ENCODE measurements at places on chromosomes 5 and 9.

DNA sequence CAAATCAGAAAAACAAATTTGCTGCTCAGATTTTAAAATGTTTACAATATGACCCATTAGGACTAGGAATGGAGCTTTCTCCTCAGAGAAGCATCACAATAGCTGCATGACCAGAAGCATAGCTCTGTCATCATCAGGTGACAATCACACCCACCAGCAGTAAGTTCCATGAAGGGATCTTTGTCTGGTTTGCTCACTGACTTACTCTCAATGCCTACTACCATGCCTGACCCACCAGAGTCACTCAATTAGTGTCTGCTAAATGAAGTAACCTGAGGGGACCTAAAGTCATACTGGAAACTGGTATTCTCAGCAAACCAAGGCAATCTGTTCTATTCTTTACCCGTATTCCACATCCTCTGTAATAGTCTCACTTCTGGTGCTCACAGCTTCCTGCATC is 7.7 kb downstream of the ERMP1 start:
- no peak for DNase-seq

DNA sequence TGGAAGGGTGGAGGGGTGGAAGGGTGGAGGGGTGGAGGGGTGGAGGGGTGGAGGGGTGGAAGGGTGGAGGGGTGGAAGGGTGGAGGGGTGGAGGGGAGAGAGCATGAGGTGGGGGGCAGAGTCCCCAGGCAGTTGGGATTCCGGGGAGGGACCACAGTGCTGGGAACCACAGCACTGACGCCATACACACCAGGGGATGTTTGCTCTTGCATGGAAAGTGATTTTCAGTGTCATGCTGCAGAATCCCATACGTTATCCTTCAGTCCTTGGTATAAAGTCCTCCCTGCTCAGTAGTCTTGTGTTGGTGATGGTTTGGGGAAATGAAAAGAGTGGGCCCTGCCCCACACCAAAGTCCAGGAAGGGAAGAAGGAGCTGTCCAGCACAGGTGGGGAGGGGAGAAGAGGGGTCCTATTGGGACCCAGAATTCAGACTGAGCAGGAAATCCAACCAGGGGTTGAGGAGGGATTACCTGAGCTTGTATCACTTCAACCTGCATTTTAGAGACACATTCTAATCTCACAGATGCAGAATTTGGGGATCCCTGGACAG is 5.5 kb upstream of the FIBCD1 start:
- DNase-seq = no peak

GRCh38 chr9:86460216-86461002 is 106.2 kb upstream of the TUT7 start:
- no peak for DNase-seq

DNA sequence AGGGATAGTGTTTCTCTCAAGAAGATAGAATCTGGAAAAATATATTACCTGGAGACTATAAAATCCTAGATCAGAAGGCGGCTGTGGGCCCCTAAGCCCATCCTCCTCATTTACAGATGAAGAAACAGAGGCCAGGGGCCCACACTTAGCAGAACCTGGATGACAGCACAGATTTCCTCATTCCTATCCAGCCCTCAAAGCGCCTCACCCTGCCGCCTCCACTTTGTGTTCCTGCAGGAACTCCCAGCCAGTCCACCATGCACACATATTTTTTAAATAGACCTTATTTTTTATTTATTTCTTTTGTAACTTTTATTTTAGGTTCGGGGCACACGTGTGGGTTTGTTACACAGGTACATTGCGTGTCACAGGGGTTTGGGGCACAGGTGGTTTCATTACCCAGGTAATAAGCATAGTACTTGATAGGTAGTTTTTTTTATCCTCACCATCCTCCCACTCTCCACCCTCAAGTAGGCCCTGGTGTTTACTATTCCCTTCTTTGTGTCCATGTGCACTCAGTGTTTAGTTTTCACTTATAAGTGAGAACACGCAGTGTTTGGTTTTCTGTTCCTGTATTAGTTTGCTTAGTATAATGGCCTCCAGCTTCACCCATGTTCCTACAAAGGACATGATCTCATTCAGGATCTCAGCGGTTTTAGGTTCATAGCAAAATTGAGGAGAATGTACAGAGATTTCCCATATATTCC is 85.5 kb upstream of the MAP1B start:
- no peak for DNase-seq

DNA sequence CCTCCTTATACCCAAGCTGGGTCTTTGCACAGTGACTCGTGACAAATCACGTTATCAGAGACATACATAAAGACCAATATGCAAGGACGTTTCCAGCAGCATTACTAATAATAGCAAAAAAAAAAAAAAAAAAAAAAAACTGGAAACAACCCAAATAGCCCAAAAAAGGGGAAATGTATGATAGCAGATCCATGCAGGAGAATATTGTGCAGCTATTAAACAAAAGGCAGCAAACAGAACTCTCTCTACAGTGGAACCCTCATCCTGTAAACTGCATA is 37.7 kb downstream of the C5orf15 start:
- DNase-seq = no peak

DNA sequence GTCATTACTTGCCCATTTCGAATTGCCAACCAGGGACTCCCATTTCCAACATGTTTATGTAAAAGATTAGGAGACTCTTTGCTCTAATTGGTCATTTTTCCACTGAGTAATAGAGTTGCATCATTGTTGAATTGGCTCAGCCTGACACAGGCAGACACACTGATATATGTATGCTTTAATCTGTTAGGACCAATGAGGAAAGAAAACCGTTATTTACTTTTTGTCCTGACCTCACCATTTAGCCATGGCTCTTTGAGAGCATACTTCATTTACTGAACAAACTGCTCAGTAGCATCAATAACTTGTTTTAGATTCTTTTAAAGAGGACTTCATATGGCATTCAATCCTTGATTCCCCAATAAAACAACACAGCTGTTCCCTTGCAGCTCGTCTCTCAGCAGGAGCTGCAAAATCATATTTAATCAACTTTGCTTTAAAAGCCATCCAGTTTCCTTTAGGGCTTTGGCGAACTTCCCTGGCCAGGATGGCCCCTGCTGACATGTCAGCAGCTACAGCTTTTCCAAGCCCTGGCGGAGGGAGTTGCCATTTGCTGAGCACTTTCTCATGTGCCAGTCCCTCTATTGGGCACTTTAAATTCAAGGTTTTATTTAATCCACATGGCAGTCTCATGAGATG is 251.5 kb upstream of the TNC start:
- DNase-seq = no peak

DNA sequence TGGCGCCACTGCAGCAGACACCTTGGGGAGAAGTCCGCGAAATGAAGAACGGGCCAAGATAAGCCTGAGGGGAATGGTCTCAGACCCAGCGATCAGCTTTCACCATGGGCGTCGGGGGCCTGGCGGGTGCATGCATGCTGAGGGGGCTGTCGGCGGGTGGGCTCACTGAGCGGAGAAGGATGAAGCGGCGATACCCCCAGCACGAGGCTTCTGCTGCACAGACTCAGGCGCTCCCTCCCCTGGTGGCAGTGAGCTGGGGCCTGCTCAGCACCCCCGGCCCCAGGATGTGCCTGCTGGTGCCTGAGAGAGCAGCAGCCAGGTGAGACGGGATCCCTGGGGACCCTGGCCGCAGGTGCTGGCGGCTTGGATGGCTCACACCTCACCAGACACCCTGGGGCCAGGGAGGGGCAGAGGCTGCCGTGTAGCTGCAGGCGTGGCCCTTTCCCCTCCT is 31.2 kb downstream of the CEP72 start:
- DNase-seq = no peak

Measured in CMK (cell line).